ENCODE measurements at places on chromosomes 2 and 18.

- DNase-seq, result no peak
Measured at GRCh38 chr18:3793545-3793944, 343.6 kb downstream of the TGIF1 start.

- DNase-seq, result no peak
Measured at GRCh38 chr18:11136241-11136640, 13.1 kb downstream of the PIEZO2 start.

DNA sequence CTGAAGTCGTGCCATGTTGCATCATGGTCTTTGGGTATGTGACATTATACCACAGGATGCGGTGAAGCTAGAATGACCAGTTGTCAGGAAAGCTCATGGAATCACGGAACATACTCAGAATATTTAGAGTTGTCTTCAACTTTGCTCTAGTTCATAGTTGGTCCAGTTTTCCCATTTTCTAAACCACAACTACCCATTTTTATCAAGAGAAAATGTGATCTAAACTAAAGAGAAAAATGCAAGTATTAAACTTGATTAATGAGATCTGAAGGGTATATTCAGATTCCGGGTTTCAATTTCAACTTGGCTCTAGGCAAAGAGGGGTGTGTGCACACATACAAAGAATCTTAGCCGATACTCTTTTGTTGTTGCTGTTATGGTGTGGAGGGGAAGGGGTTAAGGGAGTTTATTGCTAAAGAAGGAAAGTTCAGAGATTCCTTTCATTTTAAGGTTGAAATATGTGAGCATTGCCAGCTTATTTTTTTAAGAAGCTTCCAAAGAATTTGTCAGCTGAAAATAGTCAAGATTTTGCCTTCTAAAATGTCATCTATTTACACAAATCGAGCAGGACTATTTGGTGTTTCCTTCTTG lies 516.6 kb upstream of the ZEB2 start:
- DNase-seq, result no peak

- DNase-seq, result no peak
Measured at GRCh38 chr2:181275643-181276070, 181.5 kb upstream of the ITGA4 start.

DNA sequence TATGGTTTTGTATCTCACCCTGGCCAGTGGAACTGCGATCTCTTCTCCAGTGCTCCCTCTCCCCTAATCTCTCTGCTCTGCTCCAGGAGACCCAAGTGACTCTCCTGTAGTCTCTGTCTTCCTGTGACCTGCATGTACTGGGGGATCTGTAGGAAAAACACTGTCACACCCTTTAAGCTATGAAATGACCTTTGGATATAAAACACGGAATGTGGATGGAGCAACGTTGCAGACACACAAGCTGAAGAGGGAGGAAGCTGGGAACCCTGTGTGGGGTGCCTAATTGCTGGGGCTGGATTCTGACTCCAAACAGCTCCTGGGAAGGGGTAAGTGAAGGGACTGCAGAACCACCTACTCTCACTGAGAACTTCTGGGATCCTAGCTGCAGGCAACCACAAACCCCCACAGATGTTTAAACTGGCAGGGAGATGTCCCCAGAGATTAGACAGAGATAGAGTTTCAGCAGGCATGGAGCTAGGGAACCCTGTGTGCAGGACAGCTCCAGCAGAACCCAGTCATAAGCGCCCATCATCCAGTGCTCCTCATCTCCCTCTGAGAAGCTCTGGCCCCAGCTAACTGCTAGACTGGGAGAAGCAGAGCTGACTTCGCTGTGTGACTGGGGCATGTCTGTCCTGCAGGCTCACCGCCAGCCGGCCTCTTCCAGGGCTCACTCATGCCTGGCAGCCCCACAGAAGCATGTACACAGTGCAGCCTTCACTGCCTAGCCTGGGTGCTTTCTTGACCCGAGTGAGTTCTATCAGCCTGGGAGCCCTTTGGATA lies 482.7 kb upstream of the SETBP1 start:
- no peak for DNase-seq

DNA sequence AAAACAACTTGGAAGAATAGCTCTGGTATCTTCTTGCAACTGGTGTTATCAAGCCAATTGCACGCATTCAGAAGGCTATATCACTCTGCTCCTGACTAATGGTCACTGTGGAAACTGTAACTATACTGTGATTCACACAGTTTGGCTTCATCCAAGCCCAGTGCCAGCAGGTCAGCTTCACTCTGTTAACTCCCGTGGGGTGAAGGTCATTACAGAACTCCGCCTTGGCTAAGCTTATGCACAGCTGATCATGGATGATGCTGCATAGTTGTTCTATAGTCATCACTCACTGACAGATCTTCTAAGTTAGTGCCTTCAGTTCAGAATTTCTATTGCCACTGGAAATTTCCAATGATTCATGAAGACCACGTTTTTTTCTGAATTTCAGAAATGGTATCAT lies 497.2 kb upstream of the NETO1 start:
- no peak for DNase-seq

GRCh38 chr2:68302281-68302875 lies 17.4 kb downstream of the CNRIP1 start:
- DNase-seq, result no peak

- no peak for DNase-seq
Measured at GRCh38 chr2:134365356-134365755, 111.5 kb downstream of the MGAT5 start.

- no peak for DNase-seq
Measured at GRCh38 chr2:26672112-26672817, 20.3 kb upstream of the KCNK3 start.

- DNase-seq, result no peak
Measured at GRCh38 chr18:37570336-37570930, 4.8 kb upstream of the CELF4 start.

- DNase-seq, result no peak
Measured at GRCh38 chr2:197254776-197255530, 55.6 kb downstream of the ANKRD44 start.

All from activated naive CD4-positive, alpha-beta T cell treated with Interleukin-2 at 50 U/mL for 16 hours (primary cell).